ENCODE measurements at places on chromosomes 16 and 17. TPM values are rescaled to one million over a fixed set of nuclear protein-coding genes. Genes with fewer than 3 reads are reported as not detected.

GAST gene
- not detected for total RNA-seq

DRC7 gene
- not detected for total RNA-seq

ADAD2 gene
- total RNA-seq = 0.26 TPM

GSG1L gene
- total RNA-seq = 0.46 TPM

POLR3K gene
- 12.6 TPM for total RNA-seq

CASKIN2 gene
- total RNA-seq = 44.5 TPM

MAZ gene
- total RNA-seq = 224 TPM

KRTAP4-12 gene
- total RNA-seq = not detected

ZP2 gene
- not detected for total RNA-seq

TPPP3 gene
- total RNA-seq = 4.8 TPM

TMEM204 gene
- 3.4 TPM for total RNA-seq

FOXL1 gene
- 3.6 TPM for total RNA-seq

FNDC8 gene
- total RNA-seq = not detected

TLCD3B gene
- total RNA-seq = 0.46 TPM

MT4 gene
- not detected for total RNA-seq

HYDIN gene
- 0.80 TPM for total RNA-seq

SCO1 gene
- total RNA-seq = 39.0 TPM

CDRT4 gene
- total RNA-seq = 4.8 TPM

SLC5A2 gene
- total RNA-seq = 0.47 TPM

KLHDC4 gene
- 67.7 TPM for total RNA-seq

CDK3 gene
- total RNA-seq = 7.9 TPM

HNF1B gene
- total RNA-seq = 21.1 TPM

RHBDL3 gene
- 2.3 TPM for total RNA-seq

DLG4 gene
- total RNA-seq = 34.5 TPM

TMC5 gene
- 122 TPM for total RNA-seq

CCDC154 gene
- 2.4 TPM for total RNA-seq

UBE2O gene
- total RNA-seq = 19.0 TPM

TMEM132E gene
- 0.10 TPM for total RNA-seq

JPH3 gene
- total RNA-seq = 0.17 TPM

CRISPLD2 gene
- total RNA-seq = 114 TPM

CES1 gene
- total RNA-seq = 11.6 TPM

KCNH6 gene
- 0.64 TPM for total RNA-seq

KRT14 gene
- total RNA-seq = not detected

CCDC200 gene
- total RNA-seq = not detected

CDH11 gene
- total RNA-seq = 12.6 TPM

SCGB1C2 gene
- not detected for total RNA-seq

ARHGAP23 gene
- 44.6 TPM for total RNA-seq

OR1F1 gene
- total RNA-seq = not detected

All from mucosa of descending colon (tissue), 3 donors.